AG10803 (cell line): ENCODE measurements at places on chromosomes 5 and 9.
A peak's percentile ranks its signal among the peaks of the same experiment; 100 is the strongest.

- no peak for DNase-seq
Measured at GRCh38 chr5:175623088-175623487, 34.8 kb upstream of the HRH2 start.

- DNase-seq = no peak
Measured at GRCh38 chr9:341634-342421, 127.2 kb downstream of the DOCK8 start.

GRCh38 chr5:23012842-23013241, 159.7 kb upstream of the CDH12 start:
- no peak for DNase-seq

DNA sequence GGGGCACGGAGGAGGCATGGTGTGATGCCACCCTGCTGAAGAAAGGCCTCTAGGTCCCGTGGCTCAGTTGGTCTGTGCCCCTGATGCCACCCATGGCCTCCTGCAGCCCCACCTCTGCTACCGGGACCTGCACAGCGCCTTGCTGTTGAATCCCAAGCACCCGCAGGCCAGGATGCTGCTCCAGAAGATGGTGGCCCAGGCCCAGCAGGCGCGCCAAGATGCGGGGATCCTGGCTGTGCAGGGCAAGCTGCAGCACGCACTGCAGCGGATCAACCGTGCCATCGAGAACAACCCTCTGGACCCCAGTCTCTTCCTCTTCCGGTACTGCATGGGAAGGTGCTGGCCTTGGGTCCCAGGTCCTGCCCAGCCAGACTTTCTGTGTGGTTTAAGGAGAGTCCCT, 7.1 kb downstream of the TTC16 start:
- no peak for DNase-seq

DNA sequence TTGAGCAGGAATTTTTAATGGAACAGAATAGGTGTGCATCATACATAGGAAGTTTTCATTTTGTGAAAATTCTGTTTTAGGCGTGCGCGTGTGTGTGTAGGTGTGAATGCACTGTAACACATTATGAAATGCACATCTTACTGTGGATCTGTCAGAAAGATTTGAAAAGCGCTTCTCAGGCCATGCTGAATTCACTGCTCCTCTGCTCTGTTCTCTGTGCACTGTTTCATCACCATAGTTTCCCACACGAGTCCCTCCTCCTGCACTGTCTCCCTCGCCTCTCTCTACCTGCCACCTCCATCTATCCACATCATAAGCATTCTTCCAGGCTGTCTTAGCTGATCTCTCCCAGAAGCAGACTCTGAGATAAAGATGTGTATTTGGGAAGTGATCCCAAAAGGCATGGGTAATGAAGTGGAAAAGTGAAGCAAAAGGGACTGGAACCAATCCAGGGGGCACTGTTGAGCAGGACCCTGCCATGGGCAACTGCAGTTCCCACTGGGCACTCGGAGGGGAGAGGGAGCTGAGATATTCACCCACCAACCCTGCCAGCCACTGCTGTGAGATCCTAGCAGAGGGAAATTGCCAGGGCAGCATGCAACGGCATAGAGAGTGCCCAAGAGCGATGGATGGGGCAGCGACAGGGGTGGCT, 65.9 kb downstream of the GABBR2 start:
- DNase-seq = no peak

GRCh38 chr5:113202746-113203716, 226.4 kb downstream of the DCP2 start:
- no peak for DNase-seq

DNA sequence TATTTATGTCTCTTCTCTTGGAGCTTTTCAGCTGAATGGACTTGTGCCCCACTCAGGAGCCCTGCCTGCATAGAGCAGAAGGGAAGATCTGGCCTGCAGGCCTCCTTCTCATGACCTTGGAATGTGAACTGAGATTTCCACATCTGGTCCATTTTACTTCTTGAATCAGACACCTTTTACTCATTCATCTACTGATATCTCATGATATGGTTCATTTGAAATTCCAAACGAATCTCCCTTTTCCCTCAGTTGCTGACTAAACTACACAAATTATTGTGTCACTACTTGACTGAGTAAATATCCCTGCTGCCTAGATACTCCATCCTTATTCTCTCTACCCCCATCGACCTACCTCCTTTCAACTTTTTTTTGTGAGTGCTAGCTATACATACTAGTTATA, 138.7 kb downstream of the PLCXD3 start:
- peak; percentile 60 for DNase-seq

DNA sequence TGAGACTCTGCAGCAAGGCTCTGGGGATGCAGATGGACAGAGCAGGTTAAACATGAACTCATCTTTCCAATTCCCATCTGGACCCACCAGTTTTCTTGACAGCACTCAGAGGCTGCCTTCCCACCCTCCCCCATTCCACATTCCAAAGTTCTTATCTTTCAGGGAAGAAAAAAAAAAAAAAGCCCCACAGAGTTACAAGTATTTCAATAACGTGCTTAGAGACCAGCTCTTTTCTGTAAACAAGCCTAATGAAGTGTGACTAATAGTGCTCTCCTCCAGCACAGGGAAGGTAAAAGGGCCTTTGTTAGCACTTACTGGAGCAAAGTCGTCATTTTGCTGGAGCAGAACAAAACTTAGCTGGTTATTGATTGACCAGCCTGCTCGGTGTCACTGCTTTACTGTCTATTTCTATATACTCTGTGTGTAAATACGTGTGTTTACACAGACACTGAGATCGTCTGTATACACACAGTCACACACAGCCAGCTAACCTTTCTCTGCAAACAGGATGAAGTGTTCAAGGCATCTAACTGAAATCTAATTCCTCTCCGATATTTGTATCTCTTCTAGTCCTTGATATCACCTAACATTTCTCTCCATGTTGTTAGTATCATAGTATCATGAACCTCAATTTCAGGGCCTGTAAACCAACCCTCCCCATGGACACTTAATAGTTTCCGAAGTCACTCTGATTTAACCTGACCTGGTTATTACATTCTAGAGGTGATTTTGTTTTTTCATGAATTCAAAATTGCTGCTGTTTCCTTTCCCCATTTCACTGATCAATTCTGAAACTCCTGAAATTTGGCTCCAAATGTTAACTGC, 84.9 kb downstream of the ZNF608 start:
- peak; percentile 81 for DNase-seq

DNA sequence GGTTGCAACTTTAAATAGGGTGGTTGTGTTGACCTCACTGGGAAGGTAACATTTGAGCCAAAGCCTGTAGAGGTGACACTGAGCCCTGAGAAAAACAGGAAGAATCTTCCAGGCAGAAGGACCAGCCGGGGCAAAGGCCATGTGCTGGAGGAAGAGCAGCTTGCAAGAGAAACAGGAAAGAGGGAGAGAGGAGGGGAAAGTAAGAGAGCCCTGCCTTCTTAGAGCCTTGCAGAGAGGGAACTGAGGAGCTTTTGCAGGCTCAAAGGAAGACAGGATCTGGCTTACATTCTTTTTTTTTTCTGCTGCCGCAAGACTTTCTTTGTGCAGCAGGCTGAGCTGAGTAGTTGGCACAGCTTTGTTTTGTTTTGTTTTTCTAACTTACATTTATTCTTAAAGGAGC, 17.4 kb downstream of the C9orf153 start:
- DNase-seq = no peak

- peak; percentile 54 for DNase-seq
Measured at GRCh38 chr5:59768152-59769040, 125.1 kb downstream of the PDE4D start.

- peak; percentile 85 for DNase-seq
Measured at GRCh38 chr5:149450199-149450598, 71.1 kb upstream of the IL17B start.

DNA sequence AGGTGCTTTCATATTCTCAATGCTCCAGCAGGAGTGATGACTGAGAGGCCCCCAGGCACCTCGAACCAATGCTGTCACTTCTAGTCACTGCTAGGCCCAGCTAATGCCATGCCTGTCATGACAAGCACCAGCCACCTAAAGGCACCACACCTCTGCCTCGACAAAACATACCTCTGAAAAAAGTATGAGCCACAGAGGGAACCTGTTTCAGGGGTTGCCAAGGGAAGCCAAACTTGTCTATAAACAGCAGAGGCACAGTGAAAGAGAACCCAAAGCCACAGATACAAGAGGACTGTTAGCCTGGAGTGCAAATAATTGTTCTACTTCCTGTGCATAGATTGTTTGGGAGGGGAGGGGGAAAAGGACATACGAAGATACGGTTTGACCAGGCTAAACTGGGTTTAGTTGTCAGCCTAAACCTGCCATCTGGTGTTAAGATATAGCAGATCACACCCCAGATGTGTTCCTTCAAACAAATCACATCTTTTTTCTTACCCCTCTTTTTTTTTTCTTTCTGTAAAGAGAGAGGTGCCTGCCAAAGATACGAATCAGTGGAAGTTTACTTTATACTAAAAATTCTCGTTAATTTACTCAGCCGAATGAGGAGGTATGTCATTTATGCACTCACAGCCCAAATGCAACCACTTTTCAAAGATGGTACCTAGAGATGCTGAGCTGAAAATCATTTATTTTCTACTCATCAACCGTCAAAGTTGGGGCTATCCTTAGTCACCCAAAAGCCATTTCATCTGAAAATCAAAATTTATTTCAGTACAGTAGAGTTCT, 45.7 kb downstream of the BNC2 start:
- DNase-seq = peak; percentile 41

DNA sequence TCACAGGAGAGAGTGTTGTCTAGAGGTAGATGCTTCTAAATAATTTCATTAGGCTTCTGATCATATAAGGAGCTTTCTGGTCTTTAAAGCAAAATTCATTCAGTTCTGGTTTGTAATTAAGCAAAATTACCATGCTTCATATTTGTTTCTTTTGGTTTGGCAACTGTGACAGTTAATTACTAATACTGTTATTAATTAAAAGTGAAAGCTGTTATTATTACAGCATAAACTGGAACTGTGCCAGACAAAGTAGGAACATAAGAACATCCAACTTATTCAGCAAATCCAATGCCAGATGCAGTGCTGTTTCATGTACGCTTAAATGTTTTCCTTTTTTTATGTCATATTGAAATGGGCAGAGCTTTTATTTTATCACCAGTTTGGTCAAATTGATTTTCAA, 70.4 kb upstream of the DAB2 start:
- DNase-seq = no peak

GRCh38 chr9:119880361-119880760, 511.1 kb upstream of the BRINP1 start:
- DNase-seq = no peak

DNA sequence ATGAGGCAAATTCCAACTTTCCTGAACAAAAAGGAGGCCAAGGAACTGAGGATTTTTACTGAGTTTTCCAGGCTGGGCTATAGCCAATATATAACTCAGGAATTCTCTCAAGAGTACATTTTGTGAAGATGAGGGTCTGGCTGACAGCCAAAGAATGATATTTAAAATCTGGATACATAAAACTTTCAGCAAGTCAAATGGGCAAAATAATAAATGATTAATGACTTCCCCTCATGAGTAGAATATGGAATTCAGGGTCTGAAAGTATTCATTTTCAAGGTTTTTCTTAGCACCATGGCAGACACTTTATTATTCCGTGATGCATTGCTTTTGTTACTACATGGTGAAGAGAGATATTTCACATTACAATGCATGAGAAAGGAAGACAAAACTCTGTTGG, 7.8 kb downstream of the FAM81B start:
- no peak for DNase-seq

DNA sequence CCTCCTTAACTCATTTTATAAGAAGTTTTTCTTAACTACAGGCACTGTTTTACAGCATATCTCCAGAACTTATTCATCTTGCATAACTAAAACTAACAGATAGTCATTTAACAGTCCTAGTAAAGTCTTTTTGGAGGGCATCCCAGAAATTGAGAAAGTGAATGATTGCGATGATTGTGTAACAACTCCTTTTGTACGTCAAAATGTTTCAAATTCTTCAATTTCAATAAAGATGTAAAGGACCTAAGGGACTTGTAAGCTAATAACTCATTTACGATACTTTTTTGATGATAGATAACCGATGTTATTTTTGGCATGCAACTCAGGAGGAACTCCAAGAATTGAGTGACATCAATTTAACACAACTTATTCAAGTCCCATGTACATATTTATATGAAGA, 42.7 kb downstream of the SVEP1 start:
- peak; percentile 90 for DNase-seq

GRCh38 chr9:3835393-3835792, 309.6 kb upstream of the RFX3 start:
- DNase-seq = no peak

- peak; percentile 66 for DNase-seq
Measured at GRCh38 chr5:152560512-152561137, 155.5 kb upstream of the NMUR2 start.

GRCh38 chr5:106962464-106963230, 708.1 kb downstream of the EFNA5 start:
- no peak for DNase-seq

DNA sequence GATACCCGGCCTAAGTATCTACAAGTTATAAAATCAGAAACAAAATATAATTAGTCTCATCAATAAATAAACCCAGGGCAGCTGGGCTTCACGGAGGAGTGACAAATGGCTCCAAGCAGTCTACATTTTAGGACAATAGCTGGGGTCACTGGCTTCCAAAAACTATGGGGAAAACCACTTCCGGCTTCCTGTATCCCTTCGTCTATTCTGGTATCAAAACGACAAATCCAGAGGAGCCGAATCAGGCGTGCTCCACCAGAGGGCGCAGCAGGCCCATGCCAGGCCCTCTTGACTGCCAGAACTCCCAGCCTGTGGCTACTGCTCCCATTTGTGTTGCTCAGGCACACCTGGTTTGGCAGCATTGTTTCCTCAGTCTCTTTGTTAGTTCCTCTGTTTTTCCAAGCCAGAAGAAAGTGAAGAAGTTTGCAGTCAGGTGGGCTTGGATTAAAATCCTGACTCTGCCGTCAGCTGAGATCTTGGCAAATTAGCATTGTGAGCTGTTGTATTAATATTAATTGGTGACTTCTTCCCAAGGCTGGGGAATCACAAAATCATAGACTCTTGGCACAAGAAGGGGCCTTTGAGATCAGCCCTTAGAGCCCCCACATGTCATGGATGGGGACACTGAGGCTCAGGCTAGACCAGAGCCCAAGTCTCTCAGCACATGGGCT, 11.6 kb upstream of the RAB14 start:
- peak; percentile 87 for DNase-seq

DNA sequence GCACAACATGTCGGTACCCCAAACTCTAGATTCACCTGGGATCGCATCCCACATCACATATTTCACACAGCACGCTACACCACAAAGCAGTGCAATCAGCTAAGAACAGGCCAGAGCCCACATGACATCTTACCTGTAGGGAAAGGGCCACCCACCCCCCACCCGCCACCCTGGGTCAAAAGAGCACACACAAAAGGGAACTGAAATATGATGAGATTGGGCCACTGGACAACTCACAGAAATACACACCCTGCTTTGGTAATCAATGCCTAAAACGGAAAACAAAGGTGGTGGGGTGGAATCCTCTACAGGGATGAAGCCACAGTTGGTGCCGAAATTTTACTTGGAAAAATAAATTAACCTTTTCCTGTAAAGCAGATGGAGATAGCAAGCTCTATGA, 13.1 kb downstream of the RETREG1 start:
- no peak for DNase-seq
